ENCODE measurements at places on chromosomes 7 and 10. TPM values are rescaled to one million over a fixed set of nuclear protein-coding genes. Genes with fewer than 3 reads are reported as not detected.

DNA sequence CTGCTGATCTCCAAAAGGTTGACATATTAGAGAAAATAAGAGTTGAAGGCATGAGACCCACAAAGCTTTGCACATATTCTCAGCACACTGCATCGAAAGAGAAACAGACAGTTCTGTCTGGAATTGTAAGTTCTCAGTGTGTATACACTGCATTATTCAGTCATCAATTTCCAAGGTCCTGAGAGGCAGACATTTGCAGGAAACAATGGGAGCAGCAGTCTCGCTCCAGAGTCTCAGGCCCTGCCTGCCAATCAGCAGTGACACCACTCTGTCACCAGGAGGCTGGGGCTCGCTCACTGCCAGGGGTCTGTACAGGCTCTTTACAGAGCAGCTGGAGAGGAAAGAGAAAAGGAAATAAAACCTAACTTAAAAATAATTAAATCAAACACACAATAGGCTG is 36.3 kb downstream of the JAZF1 start:
- peaks cover 39% of the 10 kb centered on the region for H3K4me1 ChIP-seq
- no peaks in the 10 kb centered on the region for H3K27me3 ChIP-seq
- DNase-seq, result no peak
- peak overlapping the region; percentile 20 for H3K4me3 ChIP-seq
- H3K36me3 ChIP-seq, result no peaks in the 10 kb centered on the region

- no peak overlapping the region for H3K4me3 ChIP-seq
- H3K4me1 ChIP-seq, result no peaks in the 10 kb centered on the region
- H3K27ac ChIP-seq, result no peak overlapping the region
- no peaks in the 10 kb centered on the region for H3K36me3 ChIP-seq
- H3K27me3 ChIP-seq, result peaks cover 3% of the 10 kb centered on the region
Observed at GRCh38 chr10:85946713-85947326, 419.8 kb downstream of the GRID1 start.

DNA sequence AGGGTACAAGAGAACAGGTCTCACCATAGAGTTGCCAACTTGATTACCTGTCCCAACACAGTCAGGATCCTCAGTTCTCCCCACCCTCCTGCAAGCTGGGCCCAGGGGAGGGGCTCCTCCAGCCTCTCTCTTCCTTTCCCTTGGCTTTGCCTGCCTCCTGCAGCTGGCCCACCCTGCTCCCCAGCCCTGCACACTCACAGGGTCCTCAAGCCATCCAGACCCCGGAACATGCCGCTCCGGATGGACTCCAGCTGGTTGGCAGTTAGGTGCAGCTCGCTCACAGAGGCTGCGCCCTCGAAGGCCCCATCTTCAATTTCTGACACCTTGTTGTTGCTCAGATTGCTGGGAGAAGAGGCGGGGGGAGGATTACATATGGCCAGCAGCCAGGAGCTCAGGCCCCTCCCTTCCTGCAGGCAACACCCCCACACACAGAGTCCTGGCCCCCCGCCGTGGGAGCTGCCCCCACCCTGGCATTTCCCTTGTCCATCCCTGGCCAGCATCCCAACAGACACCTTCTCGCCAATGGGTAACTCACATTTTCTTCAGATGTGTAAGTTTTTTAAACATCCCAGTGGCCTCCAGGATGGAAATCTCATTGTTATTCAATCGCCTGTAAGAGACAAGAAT is 139.2 kb downstream of the SLIT1 start:
- H3K4me1 ChIP-seq, result no peaks in the 10 kb centered on the region
- H3K27me3 ChIP-seq, result no peaks in the 10 kb centered on the region
- H3K27ac ChIP-seq, result no peak overlapping the region

DNA sequence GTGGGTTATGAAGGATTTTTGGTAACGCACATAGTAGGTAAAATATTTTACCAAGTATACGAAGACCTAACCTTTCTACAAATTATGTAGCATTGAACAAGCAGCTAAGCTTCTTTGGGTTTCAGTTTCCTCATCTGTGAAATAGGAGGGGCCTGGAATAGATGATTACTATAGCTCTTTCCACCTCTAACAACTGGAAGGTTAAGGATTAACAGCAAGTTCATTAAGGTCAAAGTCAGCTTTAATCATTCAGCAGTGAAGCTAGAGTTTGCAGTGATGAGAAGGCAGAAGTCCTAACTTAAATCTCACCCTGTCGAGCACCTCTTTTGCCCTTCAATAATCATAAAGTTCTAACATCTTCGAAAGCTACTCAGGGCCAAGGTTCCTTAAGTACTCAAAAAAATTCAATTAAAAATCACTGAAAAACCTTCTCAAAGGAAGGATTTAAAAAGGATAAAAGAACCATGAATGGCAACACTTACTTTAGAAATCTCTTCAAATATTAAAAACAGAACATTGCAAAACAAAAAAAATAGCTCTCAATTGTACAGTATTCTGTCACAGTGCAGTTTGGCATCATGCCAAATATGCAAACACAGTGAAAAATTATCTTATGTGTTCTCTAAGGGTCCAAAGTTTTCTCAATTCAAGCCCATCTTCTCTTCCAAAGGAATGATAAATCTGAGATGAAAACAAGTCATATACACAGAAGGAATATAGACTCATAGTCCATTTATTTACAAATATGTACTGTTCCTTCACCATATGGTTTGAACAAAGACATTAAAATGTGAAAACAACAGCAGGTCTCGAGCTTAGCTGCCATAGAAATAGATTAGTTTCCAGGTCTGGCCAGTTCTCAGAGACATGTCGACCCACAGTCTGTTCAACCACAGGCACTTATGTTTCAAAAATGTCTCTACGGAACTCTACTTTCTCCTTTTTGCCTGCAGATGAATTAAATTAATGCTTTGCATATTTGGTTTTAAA is 152.0 kb upstream of the SLC13A1 start:
- H3K36me3 ChIP-seq, result no peaks in the 10 kb centered on the region
- no peak for DNase-seq
- no peaks in the 10 kb centered on the region for H3K4me1 ChIP-seq

GRCh38 chr10:129498680-129499079 is 31.6 kb downstream of the MGMT start:
- H3K4me1 ChIP-seq, result peaks cover 2% of the 10 kb centered on the region
- no peak overlapping the region for H3K4me3 ChIP-seq
- no peak overlapping the region for H3K27ac ChIP-seq
- H3K36me3 ChIP-seq, result peaks cover 13% of the 10 kb centered on the region
- H3K27me3 ChIP-seq, result no peaks in the 10 kb centered on the region
- no peak for DNase-seq

DNA sequence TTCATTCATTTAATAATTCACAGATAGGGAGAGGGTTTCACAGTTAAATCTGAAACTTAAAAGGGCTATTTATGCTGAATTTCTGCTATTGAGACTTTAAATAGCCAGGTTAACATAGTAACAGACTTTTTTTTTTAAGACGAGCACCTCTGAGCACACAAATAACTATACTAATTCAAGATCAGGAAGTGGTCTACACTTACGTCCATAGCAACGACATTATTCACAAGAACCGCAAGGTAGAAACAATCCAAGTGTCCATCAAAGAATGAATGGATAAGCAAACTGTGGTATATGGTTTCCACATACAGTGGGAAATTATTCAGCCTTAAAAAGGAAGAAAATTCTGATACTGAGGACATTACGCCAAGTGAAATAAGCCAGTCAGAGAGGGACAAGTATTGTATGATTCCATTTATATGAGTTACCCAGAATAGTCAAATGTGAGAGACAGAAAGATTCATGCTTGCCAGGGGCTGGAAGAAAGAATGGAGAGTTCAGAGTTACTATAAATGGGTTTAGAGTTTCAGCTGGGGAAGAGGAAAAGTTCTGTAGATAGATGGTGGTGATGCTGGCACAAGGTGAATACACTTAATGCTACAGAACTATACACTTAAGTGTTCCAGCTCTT is 140.3 kb upstream of the LAMB4 start:
- H3K4me1 ChIP-seq, result no peaks in the 10 kb centered on the region
- H3K36me3 ChIP-seq, result no peaks in the 10 kb centered on the region
- DNase-seq, result no peak
- H3K27me3 ChIP-seq, result no peaks in the 10 kb centered on the region

DNA sequence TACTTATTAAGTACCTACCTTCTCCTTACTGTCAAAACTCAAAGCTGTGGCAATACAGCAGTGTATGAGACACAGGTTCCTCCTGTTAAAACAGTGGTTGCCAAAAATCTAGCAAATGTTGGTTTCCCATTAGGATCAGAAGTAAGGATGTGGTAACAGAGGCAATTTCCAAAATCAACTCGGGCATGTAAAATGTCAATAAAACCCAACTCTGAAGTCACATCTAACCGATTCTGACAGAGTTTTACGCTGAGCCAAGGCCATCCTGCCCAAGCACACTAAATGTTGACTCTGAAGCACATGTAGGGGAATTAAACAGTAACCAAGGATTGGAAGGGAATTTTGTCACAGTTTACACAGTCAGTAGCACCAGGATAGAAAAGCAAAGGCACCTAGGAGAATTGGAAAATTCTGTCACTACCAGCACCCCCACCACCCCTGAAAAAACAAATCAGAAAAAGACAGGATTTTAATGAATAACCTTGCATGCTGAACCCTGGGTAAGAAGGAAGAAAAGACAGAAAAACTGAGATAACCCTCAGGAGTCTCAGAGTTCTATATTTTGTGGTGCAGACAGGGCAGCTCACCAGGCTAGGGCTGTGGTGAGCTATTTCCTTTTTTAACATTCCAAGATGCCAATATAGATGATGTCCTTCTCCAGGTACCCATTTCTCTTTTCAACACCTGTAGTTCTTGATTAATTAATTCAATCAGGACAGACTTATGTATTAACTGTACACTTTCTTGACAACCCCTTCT is 119.5 kb downstream of the DOCK4 start:
- no peak overlapping the region for H3K27ac ChIP-seq
- H3K4me3 ChIP-seq, result no peak overlapping the region
- H3K27me3 ChIP-seq, result no peaks in the 10 kb centered on the region
- peaks cover 28% of the 10 kb centered on the region for H3K4me1 ChIP-seq

- H3K27me3 ChIP-seq, result no peaks in the 10 kb centered on the region
- DNase-seq, result no peak
- H3K27ac ChIP-seq, result peak overlapping the region; percentile 41
Observed at GRCh38 chr10:96641396-96642295, 54.8 kb upstream of the TM9SF3 start.

DNA sequence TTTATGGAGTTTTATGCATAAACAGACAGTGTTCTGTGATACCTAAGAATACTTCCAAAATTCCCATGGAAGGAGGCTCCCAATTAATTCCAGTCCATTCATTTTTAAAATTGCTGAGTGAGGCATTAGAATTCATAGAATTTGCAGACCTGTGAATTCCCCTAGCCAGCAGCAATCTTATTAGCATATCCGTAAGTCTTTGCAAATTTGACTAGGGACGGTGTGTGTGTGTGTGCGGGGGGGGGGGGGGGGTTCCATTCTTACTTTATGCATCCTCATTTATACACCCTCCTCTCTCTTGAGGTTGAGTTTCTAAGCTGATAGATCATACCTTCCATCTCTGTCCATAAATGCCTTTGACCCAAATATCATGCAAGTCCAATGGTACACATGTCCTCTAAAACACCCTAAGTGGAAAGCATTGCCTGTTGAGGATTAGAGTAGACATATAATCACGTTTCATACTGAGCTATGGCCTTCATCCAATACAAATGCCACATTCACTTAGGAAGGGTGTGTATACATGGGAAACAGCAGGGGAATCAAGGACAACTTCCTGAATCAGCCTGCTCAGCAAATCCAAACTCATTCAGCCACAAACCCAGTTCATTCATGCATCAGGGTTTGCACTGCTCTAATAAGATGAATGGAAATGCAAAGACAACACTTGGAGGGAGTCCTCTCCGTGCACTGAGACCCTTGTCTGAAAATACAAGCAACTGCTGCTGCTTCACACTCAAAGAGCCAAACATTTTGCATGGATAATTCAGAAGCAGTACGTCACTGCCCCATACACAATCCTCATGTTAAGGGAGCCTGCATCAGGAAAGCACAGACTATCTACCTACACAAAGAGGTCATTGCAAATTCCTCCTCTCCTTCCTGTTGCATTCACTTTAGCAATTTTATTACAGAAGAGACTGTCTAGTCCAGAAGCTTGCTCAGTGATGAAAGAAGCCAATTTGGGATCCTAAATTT is 350.8 kb downstream of the KCNMA1 start:
- peaks cover 68% of the 10 kb centered on the region for H3K4me1 ChIP-seq
- H3K27me3 ChIP-seq, result peaks cover 63% of the 10 kb centered on the region
- H3K27ac ChIP-seq, result no peak overlapping the region
- no peak for DNase-seq

DNA sequence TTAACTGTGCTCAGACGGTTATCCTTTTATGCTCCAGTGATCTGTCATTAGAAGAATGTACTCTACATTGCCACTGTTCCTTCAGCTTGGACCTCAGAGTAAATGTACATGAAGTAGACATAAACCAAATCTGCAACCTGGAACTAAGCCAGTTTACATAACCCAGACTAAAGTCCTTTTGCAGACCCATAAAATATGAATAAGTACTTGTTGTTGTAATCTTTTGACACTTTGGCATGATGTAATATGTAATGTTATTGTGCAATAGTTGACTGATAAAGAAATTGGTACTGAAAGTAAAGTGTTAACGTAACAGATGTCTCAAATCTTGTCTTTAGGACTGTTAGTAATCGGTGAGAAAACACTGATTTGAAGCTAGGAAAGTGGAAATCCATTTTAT is 115.8 kb upstream of the SORCS1 start:
- no peaks in the 10 kb centered on the region for H3K27me3 ChIP-seq
- H3K4me3 ChIP-seq, result no peak overlapping the region
- H3K4me1 ChIP-seq, result no peaks in the 10 kb centered on the region
- no peak for DNase-seq
- H3K27ac ChIP-seq, result no peak overlapping the region
- H3K36me3 ChIP-seq, result no peaks in the 10 kb centered on the region

DNA sequence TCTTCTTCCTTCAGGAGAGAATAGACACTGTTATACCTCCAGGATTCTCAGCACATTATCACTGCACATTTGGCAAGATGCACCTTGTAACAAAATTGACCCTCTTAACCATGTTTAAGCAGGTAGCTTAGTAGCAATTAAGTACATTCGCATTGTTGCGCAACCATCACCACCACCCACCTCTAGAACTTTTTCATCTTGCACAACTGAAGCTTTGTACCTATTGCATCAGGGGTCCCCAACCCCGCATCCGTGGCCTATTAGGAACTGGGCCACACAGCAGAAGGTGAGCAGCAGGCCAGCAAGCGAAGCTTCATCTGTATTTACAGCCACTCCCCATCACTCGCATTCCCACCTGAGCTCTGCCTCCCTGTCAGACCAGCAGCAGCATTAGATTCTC is 29.9 kb upstream of the SMURF1 start:
- no peak overlapping the region for H3K27ac ChIP-seq
- DNase-seq, result no peak
- H3K36me3 ChIP-seq, result no peaks in the 10 kb centered on the region
- peaks cover 18% of the 10 kb centered on the region for H3K27me3 ChIP-seq
- H3K4me1 ChIP-seq, result peaks cover 4% of the 10 kb centered on the region

- H3K27ac ChIP-seq, result no peak overlapping the region
- no peaks in the 10 kb centered on the region for H3K36me3 ChIP-seq
- DNase-seq, result no peak
- peaks cover 25% of the 10 kb centered on the region for H3K4me1 ChIP-seq
- no peak overlapping the region for H3K4me3 ChIP-seq
- no peaks in the 10 kb centered on the region for H3K27me3 ChIP-seq
Observed at GRCh38 chr7:149887311-149887710, 13.5 kb downstream of the ATP6V0E2 start.

The UTF1 gene
- not detected for total RNA-seq

The TRPV6 gene
- 5.7 TPM for total RNA-seq

Measured in progenitor cell of endocrine pancreas (in vitro differentiated cells).